Stromal cell of bone marrow (primary cell): ENCODE measurements at places on chromosomes 1 and 21.

DNA sequence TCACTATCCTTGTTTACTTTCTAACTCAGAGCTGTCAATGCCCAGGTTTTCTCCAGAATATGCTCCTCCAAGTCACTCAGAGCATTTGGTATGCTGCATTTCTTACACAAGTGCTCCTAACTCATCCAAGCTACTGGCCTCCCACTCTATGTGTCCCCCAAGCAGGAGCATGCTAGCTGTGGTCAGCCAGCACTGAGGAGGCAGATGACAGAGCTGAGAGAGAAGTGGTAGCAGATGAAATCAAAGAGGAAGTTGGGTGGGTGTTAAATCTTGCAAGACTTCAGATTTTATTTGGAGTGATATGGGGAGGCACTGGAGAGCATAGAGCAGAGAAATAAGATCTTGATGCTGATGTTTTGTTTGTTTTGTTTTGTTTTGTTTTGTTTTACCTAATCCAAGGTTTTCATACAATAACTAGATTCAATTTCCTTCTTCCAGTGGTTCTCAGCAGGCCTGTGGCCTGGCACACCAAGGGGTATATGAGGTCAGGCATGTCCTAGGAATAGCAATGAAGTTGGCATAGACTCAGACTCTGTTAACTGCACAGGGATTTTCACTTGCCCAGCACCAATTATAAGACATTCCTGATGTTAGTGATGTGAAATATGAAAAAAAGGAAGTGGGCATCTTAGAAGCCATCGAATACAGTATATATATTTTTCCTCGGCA lies 3.1 kb upstream of the PGBD5 start:
- no peak for DNase-seq

DNA sequence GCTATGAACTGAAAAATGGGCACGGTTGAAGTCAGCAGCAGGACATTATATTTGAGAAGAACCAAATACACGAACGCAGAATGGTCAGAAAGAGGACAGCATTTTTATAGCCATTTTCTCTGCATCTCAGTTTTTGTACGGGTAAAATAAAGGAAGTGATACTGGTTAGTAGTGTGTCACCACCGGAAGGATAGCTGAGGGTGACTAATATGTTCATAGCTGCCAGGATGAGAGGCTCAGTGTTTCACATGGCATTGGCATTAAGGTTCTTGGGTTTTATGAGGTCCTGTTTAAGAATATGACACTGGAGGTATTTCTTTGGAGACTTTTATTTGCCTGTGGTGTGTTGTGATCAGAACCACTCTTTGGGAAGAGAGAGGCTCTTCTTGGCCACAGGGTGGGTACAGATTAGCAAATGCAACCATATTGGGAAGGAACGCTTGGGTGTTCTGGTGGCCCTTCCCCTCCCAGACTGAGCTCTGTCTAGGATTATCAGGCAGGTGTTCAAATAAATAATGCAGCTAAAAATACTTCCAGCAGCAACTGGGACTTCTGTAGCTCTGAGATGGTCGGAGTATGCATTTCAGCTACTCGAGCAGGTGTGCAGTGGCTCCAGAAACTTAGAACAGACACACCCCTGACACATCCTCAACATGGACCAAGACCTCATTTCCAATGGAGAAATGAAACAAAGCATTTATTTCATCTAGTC lies 158.2 kb downstream of the PBX1 start:
- no peak for DNase-seq

DNA sequence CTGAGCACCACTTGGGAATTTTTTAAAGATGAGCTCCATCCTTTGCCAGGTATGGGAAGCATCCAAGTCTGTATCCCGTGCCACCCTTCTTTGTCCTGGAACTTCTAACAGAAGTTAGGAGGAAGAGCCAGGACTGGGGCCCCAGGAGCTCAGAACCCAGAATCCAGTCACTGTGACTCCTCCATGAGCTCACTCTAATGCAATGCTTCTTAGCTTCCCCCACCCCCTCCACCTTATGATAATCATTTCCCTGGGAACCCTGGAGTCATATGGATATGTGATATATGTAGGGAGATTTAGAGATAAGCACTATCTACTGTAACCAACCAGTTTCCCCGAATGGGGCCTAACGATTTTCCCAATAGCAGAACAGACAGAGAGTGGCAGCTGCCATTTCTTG lies 758 bp upstream of the SPRR5 start:
- DNase-seq, result no peak

GRCh38 chr1:24391882-24392603 lies 21.5 kb downstream of the STPG1 start:
- DNase-seq, result no peak

DNA sequence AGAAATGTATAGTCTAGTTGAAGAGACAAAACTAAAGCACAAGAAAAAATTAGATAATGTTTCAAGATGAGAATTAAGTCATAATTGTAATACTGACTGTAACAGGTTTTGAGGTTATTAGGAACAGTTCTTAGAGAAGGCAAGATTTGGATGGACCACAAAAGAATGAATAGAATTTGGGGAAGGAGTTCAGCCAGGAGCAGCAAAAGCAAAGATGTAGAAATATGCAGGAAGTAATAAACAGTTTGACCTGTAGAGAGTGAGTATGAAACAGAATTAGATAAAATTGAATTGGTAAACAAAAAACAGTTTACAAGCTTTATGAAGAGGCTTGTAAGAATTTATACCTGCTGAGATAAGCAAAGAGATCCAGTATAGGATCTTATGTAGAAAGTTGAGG lies 16.3 kb downstream of the VPS45 start:
- no peak for DNase-seq

DNA sequence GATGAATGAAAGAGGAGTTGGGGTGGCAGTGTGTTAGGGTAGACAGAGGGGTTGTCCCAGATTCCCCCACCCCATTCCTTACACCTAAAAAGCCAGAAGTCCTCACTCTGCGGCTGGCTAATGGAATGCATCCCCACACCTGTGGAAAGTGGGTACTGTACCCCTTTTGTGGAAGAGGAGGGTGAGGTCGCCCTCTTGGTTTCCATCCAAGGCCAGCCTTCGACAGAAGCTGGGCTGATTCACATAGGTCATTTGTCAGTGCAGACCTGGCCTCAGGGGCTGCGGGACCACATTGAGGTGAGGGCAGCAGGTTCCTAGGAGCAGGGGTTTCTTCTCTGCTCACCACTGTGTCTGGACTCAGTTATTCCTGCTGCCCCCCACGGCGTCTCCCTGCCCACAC lies 671.6 kb downstream of the MATN1 start:
- no peak for DNase-seq

DNA sequence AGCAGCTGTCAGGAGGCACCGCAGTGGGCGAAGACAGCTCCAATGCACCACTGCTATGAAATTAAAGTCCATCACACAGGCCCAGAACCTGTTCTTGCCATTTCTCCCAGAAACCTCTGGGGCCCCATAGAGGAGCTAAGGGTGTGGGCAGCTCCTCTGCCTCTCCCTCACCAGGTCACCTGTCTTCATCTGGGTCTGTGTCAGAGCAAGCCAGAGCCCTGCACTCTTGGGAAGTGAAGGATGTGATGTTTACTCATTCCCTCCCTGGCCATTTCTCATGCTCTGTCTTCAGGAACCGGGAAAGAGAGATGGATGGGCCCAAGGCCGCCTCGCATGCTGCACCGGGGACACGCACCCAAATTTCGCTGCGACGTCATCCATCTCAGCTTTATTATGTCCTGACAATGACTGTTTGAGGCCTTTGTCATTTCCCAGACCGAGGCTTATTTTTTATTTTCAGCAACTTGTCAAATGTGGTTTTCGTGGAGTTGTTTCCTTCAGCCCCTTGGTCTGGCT lies 216.1 kb downstream of the NPHP4 start:
- no peak for DNase-seq

DNA sequence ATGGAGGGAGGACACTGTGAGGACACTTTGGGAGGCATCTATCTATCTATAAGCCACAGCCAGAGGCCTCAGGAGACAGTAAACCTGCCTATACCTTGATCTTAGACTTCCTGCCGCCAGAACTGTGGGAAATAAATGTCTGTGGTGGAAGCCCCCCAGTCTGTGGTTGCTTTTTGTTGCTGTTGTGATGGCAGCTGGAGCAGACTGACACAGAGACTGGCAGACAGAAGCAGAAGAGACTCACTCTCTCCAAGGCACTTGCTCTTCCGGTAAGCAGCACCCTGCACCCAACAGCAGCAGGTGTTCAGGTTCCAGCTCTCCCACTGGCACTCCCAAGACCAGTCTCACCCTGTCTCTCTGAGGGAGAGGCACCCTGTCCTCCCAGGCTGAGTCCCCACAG lies 297.6 kb downstream of the TTLL7 start:
- no peak for DNase-seq

DNA sequence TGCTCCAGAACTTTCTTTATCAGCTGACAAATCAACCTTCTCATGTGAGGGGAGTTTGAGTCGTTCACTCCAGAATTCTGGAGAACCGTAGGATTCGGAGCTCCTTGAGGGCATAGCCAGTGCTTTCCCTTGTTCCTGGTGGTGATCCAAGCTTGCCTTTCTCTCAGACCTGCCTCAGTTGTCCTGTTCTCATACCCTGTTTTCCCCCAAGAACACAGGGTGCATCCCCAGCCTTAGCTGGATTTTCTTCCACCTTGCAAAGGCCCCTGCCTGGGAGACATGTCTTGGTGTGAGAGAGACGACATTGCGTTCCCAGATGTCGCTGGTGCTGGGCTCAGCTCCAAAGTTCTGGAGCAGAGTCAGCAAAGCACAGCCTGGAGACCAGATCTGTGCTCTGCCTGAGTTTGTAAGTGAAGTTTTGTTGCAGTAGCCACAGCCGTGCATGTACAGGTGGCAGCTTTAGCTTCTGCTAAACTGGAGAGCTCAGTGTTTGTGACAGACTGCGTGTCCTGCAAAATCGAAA lies 40.0 kb downstream of the ABCG1 start:
- DNase-seq, result no peak

DNA sequence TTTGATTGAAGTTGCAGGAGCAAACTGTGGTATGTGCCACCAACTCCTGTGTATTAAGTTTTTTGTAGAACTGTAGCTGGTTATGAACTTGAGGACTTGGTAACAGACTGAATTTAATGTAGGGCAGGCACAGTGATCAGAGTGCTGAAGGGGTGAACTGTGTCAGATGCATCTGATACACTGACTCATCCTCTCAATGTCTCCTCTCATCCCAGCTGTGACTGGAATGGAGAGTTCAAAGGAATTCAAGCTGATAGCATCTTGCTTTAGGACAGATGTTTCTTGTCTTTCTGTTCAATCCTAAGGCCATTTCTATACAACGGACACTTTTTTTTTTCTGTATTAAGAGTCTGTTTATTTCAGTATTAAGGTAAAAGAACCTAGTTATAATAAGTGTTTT lies 25.0 kb upstream of the GBP1 start:
- DNase-seq, result no peak

DNA sequence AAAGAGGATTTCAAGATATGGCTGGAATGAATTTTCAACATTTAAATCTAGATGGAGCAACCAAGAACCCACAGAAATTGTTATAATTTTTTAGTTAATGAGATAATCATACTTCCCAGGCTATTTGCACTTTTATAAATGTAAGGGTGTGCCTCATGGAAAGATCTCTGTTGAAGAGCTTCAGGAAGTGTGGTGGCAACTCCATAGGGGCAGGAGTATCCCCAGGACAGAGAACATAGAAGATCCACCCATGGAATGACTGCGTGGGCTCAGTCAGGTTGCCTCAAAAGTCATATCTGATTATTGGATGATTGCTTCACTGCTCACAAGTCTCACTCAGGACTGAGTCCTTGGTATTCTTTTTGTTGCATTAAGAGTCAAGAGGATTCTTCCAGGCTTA lies 167.4 kb upstream of the KIAA0040 start:
- DNase-seq, result no peak

- no peak for DNase-seq
Measured at GRCh38 chr1:8496473-8496872, 178.6 kb downstream of the SLC45A1 start.

- DNase-seq, result no peak
Measured at GRCh38 chr1:227459977-227460376, 103.4 kb upstream of the ZNF678 start.

- DNase-seq, result peak; percentile 84
Measured at GRCh38 chr1:228150461-228151179, 890 bp downstream of the GJC2 start.

GRCh38 chr1:238608144-238608543 lies 717.4 kb upstream of the ZP4 start:
- DNase-seq, result no peak

DNA sequence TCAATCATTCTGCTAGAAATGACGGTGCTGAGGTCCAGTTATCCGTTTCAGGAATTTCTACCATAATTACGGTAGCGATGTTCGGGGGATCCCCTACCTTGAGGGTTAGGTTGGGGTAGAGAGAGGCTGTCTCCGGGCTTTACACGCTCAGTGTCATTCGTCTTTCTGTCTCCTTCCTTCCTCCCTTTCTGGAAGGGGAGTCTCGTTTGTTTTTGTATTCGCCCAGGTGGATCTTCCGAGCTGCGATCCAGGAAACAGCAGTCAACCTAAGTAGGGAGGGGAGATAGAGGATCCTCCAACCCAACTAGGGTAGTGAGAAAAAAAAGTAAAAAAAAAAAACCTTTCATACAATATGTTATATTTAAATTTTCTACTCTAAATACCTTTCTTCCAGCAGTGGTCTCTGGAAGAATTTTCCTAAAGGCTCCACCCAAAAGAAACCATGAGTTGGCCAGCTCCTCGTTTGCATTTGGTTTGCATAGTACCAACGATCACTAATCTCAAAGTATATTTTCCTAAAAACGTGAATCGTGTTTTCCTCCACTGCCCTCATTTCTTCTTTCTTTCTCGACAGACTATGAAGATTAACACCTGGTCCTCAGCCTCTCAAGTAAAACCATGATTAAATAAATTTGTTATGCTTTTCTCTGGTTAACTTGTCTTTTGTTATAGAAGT lies 611 bp upstream of the PIK3C2B start:
- DNase-seq, result no peak

DNA sequence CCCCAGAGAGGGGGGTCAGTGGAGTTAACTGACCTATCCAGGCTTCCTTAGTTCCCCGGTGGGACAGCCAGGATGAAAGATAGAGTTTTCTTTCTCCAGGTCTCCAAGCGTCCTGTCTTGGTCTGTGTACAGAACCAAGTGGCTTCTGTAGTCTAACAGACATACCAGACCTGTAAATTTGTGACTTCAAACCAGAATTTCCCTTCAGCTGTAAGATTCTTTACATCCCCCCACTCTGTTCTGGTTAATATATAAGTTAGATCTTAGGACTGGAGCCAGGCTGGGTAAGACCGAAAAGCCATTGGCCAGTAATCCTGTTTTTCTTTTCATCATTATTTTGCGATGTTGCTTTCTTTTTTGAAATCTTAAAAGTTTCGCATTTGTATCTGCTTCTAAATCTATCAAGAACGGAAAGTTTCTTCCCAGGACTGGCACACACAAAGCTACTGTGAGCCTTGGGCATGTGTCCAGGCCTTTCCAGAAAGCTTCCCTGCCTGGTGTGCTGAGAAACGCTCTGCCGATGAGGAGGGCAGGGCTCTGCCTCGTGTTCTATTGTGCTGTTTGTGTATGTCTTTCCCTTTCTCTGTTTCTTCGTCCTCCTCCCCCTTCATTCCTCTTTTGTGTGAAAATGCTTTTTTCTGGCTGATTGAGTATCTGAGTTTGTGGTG lies 72.3 kb downstream of the RGL1 start:
- peak; percentile 68 for DNase-seq

GRCh38 chr21:44416193-44416592 lies 39.1 kb upstream of the LRRC3 start:
- DNase-seq, result no peak
